ENCODE measurements at places on chromosomes 3 and 15.

DNA sequence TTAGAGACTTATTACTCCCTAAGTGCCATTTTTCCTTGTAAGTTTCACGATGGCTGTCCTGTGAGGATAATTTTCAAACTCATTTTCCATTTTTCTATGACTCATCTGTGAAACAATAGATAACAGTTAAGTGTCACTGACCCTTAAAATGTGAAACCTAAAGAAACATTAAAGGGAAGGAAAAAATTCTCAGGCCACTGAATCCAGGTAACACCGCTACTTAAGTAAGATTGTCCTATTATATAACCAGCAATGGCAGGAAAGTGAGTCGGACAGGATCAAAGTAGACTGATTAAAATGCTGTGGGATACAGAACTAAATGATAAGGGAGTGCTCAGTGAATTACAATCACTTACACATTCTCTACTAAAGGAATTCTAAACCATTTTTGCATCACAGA, 12.4 kb downstream of the PLD1 start:
- DNase-seq = no peak

DNA sequence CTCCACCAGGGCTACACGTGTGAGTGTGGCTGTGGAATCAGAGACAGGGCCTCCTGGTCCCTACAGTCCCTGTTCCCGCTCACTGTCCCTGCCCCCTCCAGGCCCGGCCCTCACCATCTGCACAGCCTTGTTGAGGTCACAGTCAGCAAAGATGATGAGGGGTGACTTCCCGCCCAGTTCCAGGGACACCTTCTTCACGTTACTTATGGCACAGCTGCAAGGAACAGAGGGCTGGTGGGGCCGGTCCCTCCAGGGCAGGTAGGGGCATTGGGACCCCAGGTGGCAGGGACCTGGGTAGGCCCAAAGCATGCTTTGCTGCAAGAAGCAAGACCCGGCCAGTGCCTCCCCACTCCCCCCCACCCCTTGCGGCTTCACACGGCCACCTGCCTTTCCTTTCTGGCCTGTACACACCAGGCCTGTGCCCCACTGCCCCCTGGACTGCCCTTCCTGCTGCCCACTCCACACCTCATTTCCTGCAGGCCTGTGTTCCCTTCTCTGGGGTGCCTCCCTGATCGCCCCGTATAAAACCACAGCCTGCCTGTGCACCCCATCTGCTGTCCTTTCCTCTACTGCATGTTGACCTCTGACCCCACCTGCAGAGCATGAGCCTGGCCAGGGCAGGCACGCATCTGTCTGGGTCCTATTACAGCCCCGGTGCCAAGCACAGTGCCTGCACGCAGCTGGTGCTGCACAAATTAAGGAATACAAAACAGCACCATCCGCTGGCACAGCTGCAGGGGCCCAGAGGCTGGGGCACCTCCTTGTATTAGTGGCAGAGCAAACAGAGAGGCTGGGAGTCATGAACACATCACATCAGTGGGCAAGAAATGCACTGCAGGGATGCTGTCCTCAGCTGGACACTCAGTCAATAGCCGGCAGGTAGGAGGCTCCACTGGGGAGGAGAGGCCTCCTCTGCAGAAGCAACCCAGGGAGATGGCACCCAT, 30.8 kb upstream of the SLC41A3 start:
- DNase-seq = no peak

DNA sequence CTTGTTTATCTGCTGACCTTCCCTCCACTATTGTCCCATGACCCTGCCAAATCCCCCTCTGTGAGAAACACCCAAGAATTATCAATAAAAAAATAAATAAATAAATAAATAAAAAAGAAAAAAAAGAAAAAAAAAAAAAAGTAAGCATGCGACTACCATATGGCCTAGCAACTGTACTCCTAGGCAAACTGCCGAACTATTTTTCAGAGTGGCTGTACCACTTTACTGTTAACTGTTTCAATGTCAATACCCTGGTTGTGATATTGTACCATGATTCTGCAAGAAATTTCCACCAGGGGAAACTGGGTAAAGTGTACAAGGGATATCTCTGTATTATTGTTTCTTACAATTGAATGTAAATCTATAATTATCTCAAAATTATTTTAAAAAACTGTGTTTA, 41.3 kb upstream of the MAP4 start:
- no peak for DNase-seq

- DNase-seq = peak; percentile 32
Measured at GRCh38 chr3:190306513-190307163, 15.6 kb downstream of the CLDN1 start.

- DNase-seq = no peak
Measured at GRCh38 chr3:72515941-72516340, 332.3 kb downstream of the SHQ1 start.

DNA sequence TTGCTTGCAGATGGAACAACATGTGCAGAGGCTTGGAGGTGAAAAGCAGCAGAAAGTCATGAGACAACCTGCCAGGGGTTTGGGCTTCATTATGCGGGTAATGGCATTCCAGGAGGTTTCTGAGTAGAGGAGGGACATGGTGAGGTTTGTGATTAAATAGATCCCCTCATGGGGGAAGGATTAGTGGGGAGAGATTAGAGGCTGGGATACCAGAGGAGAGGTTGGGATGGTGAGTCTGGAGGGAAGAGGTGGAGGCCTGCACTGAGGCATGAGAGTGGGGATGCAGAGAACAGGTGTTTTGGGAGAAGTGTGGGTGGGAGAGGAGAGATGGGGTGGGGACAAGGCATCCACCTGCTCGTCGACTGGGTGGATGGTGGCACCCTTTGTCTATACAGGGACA, 6.8 kb upstream of the IQSEC1 start:
- no peak for DNase-seq

DNA sequence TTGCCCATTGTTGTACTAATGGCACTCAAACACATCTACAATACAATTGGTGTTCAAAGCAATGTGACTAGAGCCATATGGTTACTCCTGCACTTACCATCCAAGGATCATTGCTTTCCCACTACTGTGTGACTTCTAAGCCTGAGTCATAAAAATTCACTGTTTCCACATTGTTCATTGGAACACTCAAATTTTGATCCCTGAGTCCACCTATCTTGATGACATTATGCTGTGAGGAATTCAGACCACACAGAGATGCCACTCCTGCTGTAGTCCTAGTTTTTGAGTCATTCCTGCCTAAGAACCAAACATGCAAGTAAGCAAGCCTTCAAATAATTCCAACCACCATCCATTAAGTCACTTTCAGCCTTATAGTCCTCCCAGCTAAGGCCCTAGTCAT, 176.2 kb downstream of the EFHB start:
- DNase-seq = no peak

DNA sequence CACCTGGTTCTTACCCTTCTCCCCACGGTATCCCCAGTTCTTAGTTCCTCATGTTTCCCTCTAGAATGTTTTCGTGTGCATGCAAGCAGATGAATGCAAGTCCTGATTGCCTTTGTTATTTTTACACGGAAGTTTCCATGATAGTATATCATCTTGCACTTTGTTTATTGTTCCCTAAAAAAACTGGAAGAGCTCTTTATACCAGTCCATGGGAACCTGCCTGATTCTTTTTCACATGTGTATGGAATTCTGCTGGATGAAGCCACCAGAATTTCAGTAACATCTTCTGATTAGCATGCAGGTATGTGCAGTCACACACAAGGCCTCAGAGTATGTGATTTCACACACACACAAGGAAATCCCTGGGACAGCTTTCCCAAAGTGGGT, 16.0 kb upstream of the LRRK1 start:
- DNase-seq = no peak

DNA sequence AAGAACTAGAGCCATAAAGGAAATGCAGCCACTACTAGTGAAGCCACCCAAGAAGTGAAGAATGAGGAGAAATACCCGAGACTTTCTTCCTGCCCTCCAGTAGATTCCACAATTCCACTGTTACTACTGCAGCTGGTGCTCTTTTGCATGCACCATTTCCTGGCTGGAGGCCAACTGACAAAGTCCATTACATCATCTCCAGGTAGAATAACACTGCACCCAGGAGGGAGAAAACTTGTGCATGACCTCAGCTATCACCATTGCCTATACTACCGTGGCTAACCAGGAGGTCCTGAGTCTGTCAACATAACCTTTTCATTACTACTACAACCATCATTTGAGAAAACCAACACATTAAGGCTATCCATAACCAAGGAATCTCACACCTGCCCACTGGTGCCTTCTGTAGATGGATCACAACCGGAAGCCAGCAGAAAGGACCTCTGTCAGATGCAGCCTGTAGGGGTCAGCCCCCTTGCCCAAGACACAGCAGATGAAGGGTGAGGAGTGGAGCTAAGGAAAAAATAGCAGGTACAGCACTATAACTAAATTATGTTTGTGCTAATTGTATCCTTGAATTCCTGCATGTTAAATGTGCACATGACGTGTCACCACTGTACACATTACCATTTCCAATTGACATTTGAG, 200.8 kb upstream of the C2CD4B start:
- no peak for DNase-seq

- peak; percentile 36 for DNase-seq
Measured at GRCh38 chr15:92797168-92798052, 102.7 kb upstream of the CHD2 start.

- no peak for DNase-seq
Measured at GRCh38 chr15:47035475-47036406, 681.6 kb upstream of the SEMA6D start.

DNA sequence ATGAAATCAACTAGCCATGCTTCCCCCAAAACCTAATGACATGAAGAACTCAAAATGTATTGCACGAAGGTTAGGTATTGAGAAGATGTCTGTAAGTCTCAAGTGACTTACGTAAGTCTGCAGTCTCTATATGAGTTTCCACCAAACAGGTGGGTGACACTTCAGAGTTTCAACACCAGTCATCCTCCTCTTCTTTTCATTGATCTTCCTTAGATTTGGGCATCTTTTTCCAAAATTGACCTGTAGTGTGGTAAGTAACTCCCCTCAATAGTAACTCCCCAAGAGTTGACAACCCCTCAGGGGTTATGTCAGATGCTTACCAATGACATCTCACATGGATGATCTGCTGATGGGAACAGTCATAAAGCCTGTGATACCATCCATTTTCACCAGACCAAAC, 46.1 kb downstream of the GPR176 start:
- no peak for DNase-seq

GRCh38 chr3:63351159-63352007, 73.3 kb downstream of the SYNPR start:
- DNase-seq = no peak

DNA sequence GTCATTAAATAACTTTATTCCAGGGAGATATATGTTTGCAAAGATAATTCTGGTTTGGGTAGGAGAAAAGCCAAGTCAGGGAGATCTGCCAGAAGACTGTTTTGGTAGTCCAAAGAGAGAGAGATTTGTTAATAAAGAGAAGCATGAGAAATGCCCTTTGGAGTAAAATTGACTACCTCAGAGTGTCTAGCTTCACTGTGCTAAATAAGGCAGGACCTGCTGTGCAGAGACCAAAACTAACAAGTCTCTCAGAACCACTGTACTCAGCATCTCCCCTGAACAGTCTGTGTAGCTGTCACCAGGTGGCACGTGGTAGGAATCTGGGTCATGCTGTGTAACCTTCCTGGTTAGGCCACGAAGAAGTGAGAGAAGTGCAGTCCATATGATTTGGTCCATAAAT, 31.6 kb upstream of the SLC35G2 start:
- peak; percentile 1 for DNase-seq

- DNase-seq = no peak
Measured at GRCh38 chr3:170848292-170848917, 21.6 kb downstream of the RPL22L1 start.

DNA sequence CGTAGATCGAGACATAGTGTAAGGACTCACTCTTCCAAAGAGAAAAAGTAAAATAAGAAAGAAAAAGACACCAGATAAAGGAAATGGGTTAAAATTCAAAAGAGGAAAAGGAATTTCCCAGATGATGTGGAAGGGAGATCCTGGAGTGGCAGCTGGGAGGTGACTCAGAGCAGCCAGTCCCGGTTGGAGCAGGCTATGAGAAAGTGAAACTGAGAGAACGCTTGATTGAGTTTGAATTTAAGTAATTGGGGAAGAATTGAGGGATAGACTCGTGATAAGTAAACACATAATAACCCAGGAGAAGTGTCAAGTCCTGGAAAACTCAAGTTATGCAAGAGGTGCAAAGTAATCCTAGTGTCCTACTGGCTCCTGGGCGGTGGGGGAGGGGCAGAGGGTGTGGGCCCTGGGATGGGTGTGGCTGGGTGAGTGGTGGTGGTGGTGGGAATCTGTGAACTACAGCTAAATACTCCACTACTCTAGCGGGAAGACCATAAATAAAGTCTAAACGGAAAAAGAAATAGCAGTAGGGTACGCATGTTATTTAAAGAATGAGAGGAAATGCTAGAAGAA, 1.2 kb downstream of the PRR20G start:
- no peak for DNase-seq

DNA sequence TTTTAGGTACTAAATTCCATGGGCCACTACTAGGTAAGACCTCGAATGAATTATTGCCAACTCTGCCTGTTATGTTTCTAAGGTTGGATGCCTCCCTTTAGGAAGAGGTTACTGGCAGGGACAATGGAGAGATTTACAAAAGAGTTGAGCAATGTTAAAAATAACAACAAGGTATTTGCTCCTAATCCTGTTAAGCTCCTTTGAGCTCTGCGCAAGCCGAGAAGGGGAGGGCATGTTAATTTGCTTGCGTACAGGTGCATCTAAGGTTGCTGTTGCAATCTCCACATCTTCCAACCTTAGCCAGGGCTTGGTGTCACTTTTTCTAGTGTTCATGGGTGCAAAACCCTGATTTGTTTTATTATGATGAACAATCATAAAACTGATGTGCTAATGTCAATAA, 161.5 kb upstream of the TPM1 start:
- DNase-seq = no peak

GRCh38 chr15:51917493-51917892, 54.1 kb downstream of the LEO1 start:
- DNase-seq = no peak

DNA sequence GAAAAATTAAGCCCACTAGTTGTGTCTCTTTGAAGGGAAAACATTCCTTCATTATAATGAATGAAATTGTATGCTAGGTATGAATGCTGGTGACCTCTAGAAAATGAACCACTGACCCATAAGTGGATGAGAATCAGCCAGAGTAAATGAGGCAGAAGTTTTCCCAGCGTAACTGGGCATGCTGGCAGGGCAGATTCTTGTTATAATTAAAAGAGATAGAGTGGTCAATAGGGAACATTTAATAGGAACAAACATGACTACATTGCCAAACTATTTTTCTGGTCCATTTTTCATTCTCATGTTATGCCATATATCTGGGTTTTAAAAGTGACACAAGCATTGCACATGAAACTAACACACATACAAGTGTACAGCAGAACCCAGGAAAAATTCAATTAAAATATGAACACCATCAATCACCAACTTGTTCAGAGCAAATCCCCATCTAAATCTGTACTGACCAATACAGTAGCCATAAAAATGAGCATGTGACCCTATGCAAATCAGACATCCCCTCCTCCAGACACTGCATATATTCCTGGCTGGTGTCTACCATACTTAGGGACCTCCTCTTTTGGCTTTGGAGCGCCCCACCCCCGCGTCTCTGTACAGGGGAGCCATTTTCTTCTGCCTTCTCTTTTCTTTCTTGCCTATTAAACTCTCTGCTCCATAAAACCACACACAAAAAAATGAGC, 4.0 kb downstream of the CLRN1 start:
- DNase-seq = no peak
